ENCODE measurements at places on chromosomes 7 and 10.

DNA sequence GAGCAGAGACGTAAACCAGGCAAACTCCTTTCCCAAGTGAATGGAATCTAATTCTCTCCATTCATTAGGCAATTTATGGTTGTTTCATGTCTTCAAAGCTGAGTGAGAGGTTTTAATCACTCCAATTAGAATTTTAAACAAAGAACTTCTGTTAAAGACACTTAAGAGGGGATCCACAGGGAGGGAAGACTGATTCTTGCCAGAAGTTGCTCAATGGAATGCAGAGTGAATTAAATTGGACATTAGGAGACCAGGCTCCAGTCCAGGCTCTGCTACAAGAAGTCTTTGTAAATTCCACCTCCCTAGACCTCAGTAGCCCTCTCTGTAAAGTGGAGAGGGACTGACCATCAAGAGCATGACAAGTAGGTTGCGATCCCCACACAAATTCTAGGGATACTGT is 130.7 kb upstream of the TMEM72 start:
- no peak for DNase-seq

DNA sequence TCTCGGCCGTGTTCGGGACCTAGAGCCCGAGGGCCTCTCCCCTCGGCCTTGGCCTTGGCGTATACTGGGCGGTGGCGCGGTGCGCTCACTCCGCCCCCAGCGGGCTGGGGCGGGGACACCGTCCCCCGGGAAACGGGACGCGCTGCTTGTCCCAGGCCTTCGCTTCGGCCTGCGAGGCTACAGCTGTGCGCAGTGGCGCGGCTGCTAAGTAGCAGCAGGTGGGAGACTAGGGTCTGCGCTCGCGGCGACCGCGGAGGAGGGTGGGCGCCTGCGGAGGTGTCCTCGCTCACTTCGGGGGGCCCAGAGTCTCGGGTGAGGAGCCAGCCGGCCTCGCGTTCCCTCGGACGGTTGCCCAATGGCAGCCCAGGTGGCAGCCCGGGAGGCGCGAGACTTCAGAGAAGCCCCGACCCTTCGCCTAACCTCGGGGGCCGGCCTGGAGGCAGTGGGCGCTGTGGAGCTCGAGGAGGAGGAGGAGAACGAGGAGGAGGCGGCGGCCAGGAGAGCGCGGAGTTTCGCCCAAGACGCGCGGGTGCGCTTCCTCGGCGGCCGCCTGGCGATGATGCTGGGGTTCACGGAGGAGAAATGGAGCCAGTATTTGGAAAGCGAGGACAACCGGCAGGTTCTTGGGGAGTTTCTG is at the start of gene DNAH11:
Gene DNAH11 (plus strand): TSS at position 149 of the 637 bp plus-strand sequence. CDS start 207 bp downstream, at position 356.
- DNase-seq = peak; percentile 29

DNA sequence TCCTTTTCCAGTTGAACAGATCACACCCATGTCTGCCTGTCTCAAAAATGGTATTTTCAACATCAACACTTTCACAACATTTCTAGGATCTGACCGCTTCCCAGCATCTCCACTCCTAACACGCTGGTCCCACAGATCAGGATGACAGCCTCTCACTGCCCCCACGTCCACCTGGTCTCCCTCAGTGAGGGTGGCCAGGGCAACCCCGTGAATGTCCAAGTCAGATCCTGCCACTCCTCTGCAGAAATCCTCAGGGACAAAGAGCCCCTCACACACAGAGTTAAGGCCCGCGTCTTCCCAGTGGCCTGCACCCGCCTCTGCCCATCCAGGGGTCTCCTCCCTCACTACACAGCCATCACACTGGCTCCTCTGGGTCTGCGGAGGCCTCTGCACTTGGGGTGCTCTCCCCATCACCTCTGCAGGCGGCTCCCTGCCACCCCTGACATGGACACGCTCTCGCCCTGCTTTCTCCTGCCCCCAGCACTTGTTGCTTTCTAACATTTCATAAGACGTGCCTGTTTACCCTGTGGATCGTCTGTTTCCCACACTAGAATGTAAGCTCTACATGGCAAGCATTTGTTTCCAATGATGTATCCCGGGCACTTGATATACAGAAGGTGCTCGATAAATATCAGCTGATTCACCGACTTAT is 20.0 kb downstream of the GNA12 start:
- no peak for DNase-seq

GRCh38 chr10:22500656-22501340 is 155.5 kb downstream of the SPAG6 start:
- DNase-seq = no peak

DNA sequence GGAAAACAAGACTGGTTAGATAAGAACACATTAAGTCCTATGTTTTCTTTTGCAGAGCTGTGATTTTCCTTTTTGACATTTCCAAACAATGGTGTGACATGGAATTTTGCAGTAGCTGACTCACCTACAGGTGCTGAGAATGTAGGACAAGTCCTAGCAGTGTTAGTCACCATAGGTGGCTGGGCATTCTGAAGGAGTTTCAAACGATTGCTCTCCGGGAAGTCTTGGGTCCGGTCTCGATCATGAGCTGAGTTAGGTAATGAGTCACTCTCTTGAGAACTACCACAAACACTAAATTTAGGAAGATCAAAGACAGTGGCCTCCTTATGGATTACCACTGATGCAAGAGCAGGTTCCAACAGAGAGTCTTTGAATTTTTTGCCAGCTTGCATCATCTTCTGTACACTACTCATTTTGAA is 3.6 kb downstream of the FIGNL1 start:
- DNase-seq = peak; percentile 73

DNA sequence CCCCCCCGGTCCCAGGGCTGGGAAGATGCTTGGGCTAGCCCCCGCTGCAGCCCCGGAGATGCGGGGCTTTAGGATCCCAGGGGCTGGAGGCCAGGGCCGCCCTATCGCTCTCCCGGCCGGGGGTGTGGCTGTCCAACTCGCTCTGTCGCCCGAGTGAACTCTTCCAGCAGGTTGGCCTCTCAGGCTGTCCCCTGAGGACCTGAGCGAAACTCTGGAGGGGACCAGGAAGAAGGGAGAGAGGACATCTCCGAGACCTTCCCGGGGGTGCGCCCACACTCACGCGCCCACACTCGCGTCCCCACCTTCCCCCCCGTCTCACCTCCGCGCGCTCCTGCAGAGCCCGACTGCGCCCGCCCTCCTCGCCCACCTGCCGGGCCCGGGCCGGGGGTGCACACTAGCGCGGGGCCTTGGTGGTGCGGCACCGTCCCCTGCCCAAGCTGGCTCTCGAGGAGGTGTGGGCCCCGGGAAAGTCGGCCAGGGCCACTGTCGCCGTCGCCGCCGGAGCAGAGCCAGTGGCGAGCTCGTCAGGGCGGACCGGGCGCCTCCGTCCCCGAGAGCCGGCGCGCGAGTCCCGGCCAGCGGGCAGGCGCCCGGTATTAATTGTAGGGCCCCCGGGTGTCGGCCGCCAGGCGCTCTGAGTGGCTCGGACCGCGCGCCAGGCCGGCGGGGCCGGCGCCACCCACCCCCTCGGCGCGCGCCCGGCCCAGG is 101.7 kb upstream of the SVIL start:
- no peak for DNase-seq

DNA sequence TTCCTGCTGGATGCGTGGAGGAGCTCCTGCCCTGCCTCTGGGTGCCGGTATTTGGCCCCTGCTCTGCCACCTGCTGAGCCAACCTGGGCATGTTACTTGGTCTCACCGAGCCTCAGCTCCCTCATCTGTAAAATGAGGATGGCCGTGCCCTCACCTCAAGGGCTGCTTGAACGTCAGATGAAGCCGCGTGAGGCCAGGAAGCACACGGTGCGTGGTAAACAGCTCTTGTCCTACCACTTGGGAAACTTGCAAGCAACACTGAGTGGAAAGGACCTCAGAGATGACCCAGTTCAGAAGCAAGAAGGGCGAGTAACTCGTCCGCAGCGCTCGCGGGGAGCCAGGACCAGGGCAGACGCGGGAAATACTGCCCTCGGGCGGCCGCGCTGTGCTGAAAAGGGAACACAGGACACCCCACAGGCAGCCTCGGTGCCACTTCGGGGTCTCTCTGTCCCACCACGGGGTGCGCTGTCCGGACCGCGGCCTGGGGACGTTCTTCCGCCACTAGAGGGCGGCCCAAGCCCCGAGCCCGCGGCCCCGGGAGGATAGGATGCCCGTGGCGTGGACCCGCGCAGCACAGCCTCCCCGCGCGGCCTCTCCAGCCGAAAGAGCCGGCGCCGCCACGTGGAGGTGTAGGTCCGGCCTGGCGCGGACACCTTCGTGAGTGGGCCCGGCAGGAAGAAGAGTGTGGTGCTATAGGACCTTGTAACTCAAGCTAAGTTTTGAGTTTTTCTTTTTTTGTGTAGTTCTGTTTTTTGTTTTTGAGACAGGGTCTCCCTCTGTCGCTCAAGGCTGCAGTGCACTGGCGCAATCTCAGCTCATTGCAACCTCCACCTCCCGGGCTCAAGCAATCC is 94.1 kb downstream of the PRKAG2 start:
- DNase-seq = peak; percentile 82

DNA sequence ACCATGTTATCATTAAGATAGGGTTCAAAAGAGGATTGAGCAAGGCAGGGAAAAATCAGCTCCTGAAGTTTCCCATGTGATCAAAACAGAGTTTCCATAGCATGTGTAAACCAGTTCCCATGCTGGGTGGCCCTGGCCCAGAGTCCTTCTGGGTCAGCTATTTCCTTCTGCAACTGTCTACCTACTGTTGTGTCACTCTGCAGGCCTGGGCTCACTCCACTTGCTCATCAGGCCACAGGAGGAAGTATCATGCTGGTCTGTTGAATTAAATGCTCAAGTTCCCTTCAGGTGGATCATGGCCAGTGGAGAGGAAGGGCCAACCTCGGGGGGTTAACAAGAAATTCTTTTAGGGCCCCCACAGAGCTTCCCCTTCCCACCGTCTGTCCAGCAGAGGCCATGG is 104.7 kb downstream of the GFRA1 start:
- DNase-seq = no peak

- peak; percentile 31 for DNase-seq
These were observed 7.2 kb upstream of the ADAM22 start for GRCh38 chr7:87926581-87927461.

GRCh38 chr7:22377703-22378102 is 20.7 kb upstream of the RAPGEF5 start:
- no peak for DNase-seq

DNA sequence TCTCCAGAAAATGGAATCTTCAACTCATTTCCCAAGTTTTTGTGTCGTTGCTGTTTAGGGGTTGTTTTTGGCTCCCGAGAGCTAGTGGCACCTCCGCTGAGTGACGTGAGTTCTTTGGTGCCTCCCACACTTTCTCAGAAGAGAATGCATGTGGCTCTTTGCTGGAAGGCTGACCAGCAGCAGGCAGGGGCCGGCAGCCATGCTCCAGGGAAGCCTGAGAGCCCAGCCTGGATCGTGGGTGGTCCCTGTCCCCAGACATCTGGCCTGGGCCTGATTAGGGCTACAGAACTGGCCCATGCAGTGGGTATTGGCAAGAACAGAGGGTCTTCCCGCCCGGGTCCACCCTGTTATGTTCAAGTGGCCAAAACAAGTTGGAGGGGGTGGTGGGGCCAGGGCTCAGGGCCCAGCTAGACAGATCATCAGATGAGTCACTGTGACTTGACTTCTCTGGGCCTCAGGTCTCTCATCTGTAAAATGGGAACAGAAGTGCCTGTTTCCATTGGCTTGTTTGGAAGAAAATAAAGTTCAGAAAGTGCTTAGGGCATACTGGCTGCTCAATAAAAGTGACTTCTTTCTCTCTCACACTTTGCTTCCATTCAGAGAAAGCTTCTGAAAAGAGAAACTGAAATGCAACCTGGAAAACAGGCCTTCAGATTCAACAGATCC is 83.1 kb downstream of the STRA8 start:
- no peak for DNase-seq

GRCh38 chr7:28672397-28672797 is 260.1 kb downstream of the CREB5 start:
- DNase-seq = no peak

Measured in activated CD4-positive, alpha-beta T cell treated with anti-CD3 and anti-CD28 coated beads, Interleukin-2, Interleukin-6, amounts not matched to agents 100 ng/mL and 50 ng/mL, durations not matched to agents 16 hours and 8 hours (primary cell).